ENCODE measurements at places on chromosomes 2 and 18.
A peak's percentile ranks its signal among the peaks of the same experiment; 100 is the strongest.

DNA sequence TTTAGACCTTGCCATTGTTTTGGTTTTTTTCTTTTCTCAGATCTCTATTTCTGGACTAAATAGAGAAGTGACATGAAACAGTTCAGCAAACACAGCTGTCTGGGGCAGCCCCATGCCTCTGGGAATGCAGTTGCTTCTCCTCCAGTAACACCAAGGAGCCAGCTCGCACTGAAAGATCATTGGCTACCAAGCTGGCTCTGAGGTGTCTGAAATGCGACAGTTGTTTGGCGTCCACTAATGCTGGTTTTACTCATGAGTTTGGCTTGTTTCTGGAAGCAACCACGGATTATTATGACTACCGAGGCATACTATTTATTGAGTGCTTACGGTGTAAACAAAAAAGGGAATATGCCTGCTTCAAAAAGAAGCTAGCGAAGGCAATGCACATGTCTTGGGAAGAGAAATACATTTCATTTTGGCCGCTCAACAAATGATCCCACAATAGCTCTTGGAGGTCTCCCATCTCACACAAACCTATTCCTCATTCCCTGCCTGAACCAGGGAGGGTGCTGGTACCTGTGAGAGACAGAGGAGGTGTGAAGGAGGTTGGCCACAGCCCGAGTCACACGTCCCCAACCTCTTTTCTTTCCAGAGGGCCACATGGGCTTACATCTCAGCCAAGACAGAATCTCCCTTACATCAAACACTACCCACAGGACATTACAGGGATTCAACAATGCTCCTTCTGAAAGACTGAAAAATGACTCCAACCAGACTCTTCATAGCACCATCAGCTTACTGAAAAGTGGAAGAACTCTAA lies 37.5 kb upstream of the NEB start:
- DNase-seq = no peak

GRCh38 chr18:10230072-10230471 lies 224.4 kb upstream of the APCDD1 start:
- DNase-seq = no peak

DNA sequence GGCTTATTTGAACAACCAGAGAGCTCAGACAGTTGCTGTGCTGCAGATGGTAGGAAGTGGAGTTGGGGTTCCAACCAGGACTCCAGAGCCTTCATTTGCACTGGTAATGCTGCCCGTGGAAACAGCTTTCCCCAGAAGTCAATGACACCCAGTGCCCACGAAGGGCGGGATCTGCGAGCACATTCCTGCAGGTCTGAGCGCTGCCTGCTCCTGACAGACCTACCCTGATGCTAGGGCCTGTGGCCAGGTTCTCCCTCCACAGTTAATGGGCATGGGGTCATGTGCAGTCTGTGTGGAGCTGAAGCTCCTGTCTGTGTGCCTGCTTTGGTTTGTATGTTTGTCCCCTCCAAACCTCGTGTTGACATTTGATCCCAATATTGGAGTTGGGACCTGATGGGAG lies 299.0 kb upstream of the HS6ST1 start:
- DNase-seq = no peak

- no peak for DNase-seq
Observed at GRCh38 chr2:120318626-120319025, 27.3 kb upstream of the INHBB start.

DNA sequence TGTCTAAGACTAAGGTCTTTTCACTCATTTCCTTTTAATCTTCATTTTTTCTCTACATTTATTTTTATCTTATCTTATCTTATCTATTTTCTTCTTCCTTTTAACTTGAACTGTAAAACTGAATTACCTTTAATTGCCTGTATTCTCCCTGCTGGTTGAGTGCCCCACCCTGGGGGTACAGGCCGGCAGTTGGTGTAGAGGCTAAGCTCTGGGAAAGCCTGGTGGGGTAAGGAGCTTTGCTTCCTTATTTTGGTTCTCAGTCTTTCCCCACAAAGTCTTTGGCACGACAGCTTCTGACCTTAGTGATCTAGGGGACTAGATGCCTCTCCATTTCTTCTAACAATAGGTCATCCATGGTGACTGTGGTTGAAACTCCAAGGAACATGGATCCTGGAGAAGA lies 26.8 kb upstream of the HAAO start:
- DNase-seq = no peak

- no peak for DNase-seq
Observed at GRCh38 chr2:64487256-64488049, 33.5 kb downstream of the LGALSL start.

DNA sequence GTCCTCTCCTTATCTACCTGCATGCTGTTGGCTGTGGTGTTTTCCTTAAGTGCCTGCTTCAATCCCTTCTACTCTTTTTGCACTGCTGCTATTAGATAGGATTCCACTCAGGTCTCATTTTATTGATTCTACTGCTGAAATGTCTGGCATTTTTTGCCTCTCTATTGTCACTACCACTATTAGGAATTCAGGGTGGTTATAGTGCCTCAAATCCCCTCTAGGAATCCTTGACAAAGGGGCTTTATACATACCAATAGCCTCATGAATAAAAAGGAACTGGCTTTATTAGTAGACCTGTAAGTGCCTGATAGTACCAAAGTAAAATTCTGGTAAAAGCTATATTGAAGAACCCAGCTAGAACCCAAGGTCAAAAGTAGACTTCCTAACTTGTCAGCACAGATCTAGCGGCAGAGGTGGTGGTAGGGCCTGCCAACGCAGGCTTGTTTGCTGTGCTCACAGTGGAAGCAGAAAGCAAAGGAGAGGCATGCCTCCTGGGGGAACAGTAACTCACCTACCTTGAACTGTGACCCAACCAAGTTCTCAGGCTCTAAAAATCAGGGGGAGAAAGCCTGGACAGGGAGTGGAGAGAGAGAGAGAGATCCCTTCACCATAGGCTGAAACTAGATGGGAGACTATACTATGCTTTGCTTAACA lies 200.8 kb downstream of the RAB3GAP1 start:
- DNase-seq = no peak

GRCh38 chr18:7259475-7259874 lies 28.6 kb downstream of the LRRC30 start:
- no peak for DNase-seq

- no peak for DNase-seq
Observed at GRCh38 chr2:119821266-119821665, 61.5 kb downstream of the PTPN4 start.

DNA sequence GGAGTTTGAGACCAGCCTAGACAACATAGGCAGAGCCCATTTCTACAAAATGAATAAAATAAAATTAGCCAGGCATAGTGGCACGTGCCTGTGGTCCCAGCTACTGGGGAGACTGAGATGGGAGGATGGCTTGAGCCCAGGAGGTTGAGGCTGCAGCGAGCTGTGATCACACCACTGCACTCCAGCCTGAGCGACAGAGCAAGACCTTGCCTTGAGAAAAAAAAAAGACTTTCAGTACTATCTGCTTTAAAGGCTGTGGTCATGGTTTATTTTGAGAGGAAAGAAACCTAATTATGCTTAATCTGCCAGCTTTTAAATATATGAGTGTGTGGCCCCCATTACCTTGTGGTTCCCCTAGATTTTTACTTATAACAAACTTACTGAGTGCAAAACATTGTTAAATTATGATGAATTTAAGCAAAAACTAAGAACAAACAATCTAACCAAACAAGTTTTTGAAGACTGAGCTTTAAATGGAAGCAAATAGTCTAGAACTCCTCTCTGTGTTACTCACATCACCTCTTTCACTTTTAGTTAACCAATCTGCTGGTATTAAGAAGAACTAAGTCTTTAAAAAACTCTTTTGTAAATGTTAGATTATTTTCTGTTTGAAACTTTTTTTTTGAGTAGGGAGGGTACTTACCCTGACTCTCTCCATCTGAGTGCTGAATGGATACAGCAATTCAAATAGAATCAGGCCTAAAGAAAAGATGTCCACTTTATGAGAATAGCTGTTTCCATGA lies 65.4 kb downstream of the EIF2AK3 start:
- no peak for DNase-seq

DNA sequence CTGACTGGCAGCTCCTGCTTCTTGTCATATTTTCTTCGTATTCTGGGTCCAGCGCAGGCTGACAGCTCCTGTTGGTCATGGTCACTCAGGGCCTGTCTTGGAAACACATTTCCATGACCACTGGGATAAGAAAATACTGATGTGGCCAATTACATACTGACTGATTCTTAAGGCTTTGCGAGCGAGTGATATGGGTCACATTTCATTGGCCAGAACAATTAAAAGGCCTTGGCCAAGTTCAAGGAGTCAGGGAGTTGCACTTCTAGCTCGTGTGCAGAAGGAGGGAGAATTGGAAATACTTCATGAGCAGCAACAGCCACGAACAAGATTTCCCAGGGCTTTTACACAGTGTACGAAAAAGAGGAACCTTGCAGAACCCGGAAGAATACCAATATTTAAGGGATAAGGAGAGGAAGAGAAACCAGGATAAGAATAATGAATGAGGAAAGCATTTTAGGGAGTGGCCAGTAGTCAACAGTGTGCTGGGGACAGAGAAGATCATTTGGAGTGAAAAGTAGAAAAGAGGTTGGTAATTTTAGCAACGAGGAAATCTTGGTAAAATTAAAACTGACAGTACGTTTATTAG lies 149.5 kb downstream of the ATP9B start:
- DNase-seq = no peak

GRCh38 chr2:168145011-168145410 lies 102.4 kb downstream of the STK39 start:
- DNase-seq = no peak

- no peak for DNase-seq
Observed at GRCh38 chr2:34961822-34962221, 1362.7 kb upstream of the FAM98A start.

DNA sequence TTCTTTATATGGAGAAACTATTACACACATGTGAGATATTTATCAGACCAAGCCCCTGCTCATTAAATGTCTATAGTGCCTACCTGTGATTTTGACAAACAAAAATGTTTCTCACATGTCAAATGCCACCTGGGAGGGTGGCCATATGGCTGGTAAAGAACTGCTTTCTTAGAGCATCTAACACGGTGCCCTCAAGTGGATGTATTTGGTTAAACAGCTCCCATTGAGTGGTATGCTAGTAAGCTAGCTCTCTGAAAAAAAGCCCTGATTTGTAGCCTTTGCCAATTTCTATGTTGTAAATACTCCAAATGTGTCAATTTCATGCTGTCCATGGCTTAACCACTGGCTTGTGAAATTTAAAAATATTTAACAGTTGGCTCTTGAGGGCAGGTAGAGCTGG lies 94.6 kb downstream of the PMAIP1 start:
- DNase-seq = peak; percentile 11

- no peak for DNase-seq
Observed at GRCh38 chr2:80429251-80429650, 124.7 kb upstream of the LRRTM1 start.

DNA sequence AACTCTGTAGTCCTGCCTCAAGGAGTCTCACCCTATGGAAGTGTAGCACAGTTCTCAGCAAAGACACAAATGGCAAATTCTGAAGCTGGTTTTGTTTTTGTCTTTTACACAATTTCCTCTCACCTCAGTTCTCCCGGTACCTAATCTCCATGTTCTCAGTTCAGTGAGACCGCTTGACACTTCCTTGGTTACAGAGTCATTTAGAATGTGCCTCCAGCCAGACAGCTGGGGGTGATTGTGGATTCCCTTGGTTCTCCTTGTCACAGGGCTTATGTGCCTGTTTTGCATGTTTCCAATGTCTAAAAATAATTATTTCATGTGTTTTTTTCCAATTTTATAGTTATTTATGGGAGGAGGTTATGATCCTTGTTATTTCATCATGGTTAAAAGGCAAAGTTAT lies 379.5 kb upstream of the MAP2 start:
- no peak for DNase-seq

DNA sequence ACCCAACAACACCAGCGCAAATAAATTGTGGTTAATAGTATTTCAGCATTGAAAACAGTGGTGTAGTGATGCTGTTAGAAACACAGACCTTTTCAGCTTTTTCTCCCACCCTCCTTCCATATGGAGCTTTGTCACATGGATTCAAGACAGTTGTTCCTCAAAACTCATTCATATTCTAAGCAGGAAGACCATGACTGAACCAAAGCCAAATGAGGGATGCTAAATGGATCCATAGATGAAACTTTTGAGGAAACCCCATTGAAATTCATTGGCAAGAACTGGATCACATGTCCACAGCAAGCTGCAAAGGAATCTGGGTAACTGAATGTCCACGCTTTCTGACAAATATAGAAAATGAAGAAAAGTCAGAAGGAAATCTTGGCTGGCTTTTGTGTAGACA lies 615.1 kb upstream of the NETO1 start:
- no peak for DNase-seq
